ENCODE measurements at places on chromosomes 7 and 10.

DNA sequence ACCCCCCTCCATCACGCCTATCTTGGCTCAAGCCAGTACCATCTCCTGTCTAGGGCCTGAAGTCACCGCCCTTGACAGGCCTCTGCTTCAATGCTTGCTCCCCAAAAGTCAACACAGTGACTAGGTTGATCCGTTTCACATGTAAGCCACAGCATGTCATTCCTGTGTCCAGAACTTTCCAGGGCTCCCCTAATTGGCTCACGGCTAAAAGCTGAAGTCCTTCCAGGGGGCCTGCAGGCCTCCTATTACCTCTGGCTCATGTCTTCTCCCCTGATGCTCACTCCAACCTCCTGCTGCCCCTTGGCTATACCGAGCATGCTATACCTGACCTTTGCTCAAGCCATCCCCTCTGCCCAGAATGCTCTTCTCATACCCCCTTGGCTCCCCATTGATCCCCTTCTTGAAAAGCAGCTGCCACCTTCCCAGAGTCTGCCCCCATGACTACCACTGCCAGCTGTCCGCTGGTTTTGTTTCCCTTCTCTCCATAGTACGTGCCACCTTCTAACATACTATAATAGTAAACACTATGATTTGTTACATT, 39.1 kb downstream of the CPXM2 start:
- DNase-seq, result no peak

DNA sequence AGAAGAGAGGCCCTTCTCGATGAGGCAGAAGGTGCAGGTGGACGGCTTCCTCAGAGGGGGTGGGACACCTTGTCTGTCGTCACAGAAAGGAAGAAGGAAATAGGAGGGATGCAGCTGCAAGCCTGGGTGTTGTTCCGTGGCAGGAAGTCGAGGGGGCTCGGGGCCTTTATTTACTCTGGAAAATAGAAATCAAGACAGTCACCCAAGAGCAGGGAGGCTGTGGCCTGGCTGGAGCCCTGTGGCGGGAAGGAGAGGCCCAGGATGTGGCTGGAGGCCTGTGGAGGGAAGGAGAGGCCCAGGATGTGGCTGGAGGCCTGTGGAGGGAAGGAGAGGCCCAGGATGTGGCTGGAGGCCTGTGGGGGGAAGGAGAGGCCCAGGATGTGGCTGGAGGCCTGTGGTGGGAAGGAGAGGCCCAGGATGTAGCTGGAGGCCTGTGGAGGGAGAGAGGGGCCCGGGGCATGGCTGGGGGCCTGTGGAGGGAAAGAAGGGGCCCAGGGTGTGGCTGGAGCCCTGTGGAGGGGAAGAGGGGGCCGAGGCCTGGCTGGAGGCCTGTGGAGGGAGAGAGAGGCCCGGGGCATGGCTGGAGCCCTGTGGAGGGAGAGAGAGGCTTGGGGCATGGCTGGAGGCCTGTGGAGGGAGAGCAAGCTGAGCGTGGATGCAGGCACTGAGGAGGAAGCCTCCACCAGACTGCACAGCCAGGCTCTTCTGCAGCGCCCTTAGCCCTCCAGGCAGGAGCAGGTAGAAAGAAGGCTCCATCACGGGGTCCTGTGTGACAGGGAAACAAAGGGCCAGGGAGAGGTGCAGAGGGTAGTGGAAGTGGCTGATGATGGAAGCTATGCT, 97.3 kb upstream of the SFMBT2 start:
- no peak for DNase-seq

DNA sequence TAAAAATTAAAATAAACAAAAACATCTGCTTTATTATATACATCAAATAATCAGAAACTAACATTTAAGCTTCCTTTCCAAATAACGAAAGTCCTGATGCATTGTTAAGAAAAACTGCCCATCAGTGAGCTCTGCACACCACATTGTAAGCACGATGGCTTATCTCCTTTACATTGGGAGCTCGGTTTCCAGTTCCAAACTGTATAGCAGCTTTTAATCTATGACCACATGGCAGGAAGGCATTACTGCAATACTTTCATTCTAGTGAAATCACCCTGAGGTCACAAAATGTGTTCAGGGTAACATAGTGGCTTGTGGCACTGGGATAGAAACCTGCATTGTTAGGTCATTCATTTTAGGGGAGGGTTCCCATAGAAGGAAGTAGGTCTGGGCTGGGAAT, 146.3 kb downstream of the ZNF22 start:
- DNase-seq, result no peak

- no peak for DNase-seq
Measured at GRCh38 chr7:106347229-106347833, 62.5 kb upstream of the NAMPT start.

All from cortex of kidney (tissue), 1 donor.